ENCODE measurements at places on chromosomes 11 and 22.

DNA sequence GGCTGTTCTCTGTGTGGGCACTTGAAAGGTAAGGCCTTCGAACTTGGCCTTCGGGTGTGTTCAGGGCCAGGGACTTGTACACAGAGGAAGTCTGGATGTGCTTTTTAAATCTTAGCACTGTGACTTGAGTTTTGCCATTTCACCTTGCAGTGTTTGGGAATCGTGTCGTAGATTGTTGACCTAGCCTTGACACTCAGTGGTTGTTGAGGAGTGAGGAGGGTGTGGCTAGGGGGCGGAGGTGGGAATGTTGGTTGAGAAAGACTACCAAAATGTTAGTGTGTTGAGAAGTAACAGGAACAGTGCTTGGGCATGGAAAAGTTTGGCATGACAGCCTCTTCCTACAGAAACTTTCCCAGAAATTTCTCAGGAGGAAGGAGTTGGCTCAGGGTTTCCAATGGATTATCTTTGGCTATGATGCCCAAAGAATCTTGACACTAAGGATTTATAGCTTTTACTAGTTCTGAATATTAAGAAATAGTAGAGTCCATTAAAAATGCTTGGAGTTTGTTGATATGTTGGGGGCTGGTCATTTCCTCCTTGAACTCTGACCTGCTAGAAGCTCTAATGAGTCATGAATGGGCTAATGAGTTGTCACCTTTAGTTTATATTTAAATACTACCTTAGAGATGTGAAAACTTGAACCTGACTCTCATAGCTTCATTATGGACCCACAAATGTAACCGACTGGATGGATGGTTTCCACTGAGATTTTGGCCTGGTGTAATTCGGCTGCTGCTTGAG lies 40.6 kb downstream of the BARX2 start:
- no peak for DNase-seq

DNA sequence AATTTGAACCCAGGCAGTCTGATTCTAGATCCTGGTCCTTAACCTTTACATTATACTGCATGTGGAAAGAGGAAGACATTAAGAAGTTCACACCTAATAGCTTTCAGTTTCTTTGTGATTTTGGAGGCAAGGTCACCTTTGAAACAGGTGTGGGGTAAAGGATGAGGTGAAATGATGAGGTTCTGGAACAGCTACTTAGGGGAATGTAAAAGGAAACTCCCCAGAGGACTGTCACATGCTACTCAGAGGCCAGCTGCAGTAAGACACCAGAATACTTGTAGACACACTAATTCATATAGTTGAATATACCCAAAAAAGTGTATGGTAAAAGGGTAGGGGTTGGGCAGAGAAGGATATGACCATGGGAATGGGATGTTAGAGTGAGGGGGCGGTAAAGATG lies 5.4 kb downstream of the APIP start:
- no peak for DNase-seq

GRCh38 chr11:62444236-62444833 lies 25.5 kb downstream of the SCGB1A1 start:
- DNase-seq, result peak; percentile 73

- DNase-seq, result no peak
Observed at GRCh38 chr22:48320048-48320682, 1507.5 kb downstream of the BRD1 start.

DNA sequence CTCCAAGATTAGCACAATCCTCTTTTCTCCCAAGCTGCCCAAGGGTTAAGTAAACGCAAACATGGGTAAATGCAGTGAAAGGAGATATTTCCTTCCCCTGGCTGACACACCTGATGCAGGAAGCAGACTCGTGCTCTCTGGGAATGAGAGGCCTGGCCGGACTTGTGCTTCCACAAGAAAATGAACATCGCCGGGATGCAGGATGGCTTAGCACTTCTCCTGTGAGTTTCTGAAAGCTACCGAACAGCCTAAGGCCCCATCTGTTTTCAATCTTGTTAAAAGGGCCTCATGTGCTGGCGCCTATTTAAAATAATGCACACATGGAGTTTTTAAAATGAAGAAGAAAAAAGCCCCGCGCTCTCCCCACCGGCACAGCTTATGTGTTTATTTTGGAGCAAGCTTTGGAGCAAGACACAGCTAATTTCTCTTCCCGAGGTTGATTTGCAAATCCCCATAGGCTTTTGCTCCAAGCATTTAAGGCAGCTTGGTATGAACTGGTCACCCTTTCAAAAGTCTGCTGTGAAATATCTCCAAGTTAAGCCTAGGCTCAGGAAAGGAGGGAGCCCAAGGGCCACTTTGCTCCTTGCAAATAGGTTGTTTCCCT lies 100.9 kb downstream of the SYN3 start:
- no peak for DNase-seq

GRCh38 chr11:897253-898142 lies 13.1 kb downstream of the CHID1 start:
- no peak for DNase-seq

DNA sequence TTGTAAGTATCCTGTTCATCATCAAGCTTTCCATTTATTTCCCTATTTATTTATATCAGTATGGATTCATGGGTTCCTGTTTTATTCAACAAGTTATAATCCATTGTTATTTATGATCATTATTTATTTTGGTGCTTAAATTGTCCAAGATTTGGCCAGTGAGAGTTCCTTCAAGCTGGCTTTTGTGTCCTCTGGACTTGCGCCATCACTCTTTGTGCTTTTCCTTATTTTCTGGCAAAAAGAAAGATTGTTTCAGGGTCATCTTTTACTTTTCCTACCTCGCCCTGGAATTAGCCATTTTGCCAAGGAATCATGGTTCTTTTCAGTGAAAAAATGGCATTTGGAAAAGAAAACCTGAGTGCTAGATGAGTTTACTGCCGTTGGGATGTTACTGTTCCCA lies 193.4 kb downstream of the ADAMTS15 start:
- no peak for DNase-seq

DNA sequence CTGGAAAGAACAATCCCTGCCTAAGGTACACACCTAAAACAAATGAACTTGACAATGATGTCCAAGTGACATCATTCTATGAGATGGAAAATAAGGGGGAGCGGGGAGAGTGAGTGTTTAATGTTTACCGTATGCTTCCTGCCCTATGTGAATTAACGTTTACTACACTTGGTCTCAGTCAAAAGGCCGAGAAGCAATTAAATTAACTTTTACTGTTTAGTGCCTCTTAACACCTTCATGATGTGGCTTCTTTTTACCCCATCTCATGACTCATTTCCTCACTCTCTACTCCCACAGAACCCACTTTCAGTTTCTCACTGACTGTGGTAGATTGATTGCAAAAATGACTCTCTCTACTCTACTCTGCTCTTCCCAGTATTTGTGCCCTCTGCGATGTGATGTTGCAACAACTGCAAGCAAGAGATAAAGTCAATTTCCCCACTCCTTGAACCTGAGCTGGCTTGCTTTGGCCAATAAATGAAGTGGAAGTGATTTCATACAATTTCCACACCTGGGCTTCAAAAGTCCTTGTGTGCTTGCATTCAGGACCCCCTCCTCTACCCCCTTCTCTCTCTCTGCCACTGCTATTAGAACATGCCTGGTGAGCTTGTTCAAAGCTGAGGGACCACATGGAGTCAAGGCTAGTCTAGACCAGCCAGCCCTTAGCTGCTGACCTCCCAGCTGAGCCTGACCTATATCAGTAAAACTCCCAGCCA lies 11.6 kb upstream of the ALKBH3 start:
- peak; percentile 70 for DNase-seq

DNA sequence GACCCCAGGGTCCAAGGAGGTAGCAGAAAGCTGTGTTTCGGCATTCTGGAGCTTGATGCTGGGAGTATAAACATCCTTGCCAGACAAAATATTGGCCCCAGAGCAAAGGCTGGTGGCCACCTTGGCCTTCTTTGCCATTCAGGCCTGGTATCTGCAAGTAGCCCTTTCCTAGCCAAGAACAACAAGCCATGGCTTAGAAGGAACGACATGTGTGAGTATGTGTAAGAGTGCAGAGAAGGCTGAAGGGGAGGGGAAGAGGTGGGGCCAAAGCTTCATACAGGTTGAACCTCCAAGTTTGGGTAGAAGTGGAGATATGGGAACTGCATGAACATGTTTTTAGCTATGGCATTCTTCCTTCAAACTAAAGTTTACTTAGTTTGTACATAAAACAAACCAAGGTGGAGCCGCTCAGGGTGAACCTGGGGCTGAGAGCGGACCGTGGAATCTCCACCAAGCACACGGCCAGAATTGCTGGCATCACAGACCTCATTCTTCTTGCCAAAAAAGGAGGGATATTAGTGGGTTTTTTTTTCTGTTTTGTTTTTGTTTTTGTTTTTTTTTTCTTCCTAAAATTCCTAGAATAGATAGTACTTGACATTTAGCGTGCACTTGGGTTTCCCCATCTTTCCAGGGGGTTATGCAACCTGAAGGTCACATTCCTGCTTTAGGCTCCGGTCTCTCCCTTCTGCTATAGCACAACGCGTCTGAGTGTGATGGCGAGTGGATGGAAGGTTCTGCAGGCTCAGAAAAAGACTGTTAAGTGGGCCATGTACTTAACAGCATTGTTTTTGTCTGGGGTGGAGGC lies 70.9 kb downstream of the ADAMTS15 start:
- no peak for DNase-seq

DNA sequence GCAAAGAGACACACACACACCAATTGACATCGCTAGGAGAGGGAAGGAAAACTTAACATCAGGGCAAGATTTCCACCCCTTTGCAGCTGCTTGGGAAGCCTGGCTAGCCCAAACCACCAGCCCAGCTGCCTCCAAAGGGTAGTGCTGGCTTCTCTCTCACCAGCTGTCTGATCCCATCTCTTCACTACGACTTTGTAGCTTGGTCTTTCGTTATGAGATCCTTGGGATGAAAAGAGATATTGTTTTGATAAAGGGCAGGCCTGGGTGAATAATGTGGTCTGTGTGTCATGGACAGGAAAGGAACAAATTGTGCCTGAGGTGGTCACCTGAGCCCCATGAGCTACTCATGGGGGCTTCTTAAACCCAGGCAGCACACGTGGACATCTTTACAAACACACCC lies 101.9 kb downstream of the ARL14EP start:
- DNase-seq, result no peak

DNA sequence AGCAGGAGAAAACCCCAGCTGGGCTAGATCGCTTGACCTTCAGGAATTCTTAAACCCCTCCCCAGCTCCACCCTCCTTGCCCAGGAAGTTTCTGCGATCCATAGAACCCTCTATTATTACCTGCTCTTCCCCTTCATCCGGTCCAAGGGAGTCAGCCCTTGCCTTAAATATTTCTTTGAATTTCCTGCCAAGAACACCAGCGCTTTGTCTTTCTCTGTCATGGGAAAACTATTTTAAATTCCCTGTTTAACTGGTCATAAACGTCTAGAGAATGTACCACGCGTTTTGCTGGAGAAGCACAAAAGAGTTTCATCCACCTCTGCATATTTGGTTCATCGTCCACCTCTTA lies 496 bp upstream of the TRAF6 start:
- DNase-seq, result no peak

DNA sequence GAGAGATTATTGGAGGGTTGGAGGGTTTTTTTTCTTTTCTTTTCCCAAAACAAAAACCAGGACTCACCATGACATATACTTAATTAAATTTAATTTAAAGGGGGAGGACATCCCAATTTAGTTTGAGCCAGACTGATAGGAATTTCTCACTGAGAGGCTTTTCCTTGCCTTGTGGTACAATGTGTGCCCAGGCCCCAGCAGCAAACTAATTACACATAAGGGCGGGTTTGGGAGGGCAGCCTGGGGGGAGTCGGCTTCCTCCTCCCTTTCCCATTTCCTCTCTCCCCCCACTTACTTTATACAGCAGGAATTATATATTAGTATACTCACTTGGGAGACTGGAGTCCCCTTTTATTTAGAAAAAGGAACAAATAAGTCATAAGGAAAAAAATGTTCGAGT lies 2.9 kb downstream of the TEAD1 start:
- no peak for DNase-seq

DNA sequence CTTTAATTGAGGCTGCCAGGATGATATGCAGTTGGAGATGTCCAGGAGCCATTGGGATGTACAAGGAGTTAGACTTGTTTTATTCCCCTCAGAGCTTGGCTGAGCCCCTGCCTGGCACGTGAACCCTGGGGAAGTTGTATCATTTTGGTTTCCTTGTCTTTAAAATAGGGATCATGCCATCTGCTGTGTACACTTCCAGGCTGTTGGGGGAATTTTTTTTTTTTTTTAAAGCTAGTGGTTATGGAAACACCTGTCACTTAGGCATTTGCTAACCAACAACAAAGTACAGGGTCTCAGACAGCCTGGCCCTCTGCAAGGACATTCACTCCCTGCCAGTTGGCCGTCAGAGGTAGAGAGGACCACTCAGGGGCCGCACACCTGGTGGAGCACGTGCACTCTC lies 8.5 kb upstream of the RAB1B start:
- no peak for DNase-seq

GRCh38 chr22:37230673-37231405 lies 13.2 kb downstream of the RAC2 start:
- peak; percentile 98 for DNase-seq

- no peak for DNase-seq
Observed at GRCh38 chr22:20940186-20940651, 23.0 kb downstream of the CRKL start.

DNA sequence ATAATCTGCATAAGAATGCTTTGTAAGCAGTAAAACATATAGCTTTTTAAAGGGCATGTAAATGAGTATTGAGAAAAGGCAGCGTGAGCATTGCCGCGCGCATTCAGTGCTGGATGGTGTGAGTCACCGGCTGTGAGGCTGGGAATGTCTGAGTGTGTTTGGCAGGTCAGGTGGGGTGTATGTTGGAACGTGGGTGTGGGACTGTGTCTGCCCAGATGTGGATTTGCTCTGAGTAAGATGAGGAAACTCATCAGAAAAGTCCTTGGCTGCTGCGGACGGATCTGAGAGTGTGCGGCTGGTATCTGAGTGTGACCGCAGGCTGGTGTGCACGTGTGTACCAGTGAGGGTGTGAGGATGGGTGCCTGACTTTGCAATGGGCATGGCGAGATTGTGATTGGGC lies 66.2 kb upstream of the NECTIN1 start:
- no peak for DNase-seq

- no peak for DNase-seq
Observed at GRCh38 chr11:121352251-121352891, 59.8 kb downstream of the SC5D start.

- no peak for DNase-seq
Observed at GRCh38 chr11:2989006-2989405, 3.1 kb downstream of the NAP1L4 start.

GRCh38 chr11:33703788-33704187 lies 3.2 kb upstream of the C11orf91 start:
- no peak for DNase-seq

DNA sequence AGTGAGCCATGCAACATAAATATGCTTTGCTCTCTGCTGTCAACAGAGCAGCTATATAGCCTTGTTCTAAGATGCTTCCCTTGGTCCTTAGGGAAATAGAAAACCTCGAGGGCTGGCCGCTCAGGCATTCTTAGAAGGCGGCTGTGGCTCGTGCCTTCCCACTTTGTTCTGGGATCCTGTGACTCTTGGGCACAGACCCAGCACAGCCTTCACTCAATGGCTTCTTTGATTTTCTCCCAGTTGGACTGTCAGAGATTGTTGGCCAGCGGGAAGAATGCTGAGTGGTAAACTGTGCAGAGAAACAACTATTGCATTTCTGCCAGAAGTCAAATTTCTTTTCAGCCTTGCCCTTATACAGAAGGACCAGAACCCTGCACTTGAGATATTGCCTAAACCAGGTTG lies 9.5 kb upstream of the MICAL2 start:
- no peak for DNase-seq

GRCh38 chr11:2402106-2402505 lies 1.6 kb downstream of the TSSC4 start:
- DNase-seq, result no peak

Measured in activated naive CD4-positive, alpha-beta T cell treated with anti-CD3 and anti-CD28 coated beads for 36 hours (primary cell).